Activated T-helper 1 cell treated with anti-CD3 and anti-CD28 coated beads, Interleukin-2, amount 50 U/mL, for 16 hours (primary cell): ENCODE measurements at places on chromosomes 2 and 18.

GRCh38 chr18:13380691-13381070, 162.1 kb downstream of the LDLRAD4 start:
- no peak for DNase-seq

- DNase-seq, result no peak
These were observed 689 bp downstream of the RPRD1A start for GRCh38 chr18:36066686-36067054.

- DNase-seq, result no peak
These were observed 118.8 kb downstream of the MGAT5 start for GRCh38 chr2:134372611-134373131.

GRCh38 chr18:26574958-26575864, 26.9 kb upstream of the KCTD1 start:
- DNase-seq, result no peak
